Stimulated activated CD4-positive, alpha-beta T cell treated with anti-CD3 and anti-CD28 coated beads, TNF-alpha, amount 100 ng/mL, for 48 hours (primary cell): ENCODE measurements at places on chromosomes 16 and 17.
A peak's percentile ranks its signal among the peaks of the same experiment; 100 is the strongest.

DNA sequence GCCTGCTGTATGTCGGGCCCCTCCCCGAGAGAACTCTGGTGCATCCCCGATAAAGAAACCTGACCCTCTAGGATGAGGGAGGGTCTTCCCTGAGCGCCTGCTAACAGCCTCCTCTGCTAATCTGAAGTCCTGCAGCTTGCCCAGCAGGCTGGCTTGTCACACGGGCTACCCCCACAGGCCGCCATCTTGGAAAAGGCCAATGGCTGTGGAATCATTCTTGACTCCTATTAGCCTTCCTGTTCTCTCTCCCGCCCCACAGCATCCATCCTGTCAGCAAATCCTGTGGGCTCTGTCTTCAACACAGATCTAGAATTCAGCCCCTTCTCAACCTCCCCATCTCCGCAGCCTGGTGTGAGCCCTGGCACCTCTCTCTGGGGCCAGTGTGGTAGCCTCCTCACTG lies 12.0 kb downstream of the IL4R start:
- no peak for DNase-seq

GRCh38 chr17:83199500-83200201 lies 120.2 kb downstream of the METRNL start:
- DNase-seq = peak; percentile 67

DNA sequence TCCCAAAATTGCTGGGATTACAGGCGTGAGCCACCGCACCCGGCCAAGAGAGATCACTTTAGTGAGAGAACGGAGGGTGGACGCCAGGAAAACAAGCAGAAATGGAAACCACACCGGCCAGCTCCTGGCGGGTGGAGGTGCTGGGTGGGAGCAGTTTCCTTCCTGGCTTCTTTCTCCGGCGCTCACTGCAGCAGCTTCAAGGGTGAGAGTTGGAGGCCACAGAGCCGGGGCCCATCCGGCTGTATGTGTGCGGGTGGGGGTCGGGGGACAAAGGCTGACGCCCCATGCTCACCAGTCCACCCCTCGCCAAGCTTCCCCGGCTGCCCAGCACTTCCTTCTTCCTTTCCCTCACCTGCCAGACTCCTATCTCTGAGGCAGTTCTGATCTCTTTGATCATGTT lies 13.5 kb upstream of the BHLHA9 start:
- no peak for DNase-seq

DNA sequence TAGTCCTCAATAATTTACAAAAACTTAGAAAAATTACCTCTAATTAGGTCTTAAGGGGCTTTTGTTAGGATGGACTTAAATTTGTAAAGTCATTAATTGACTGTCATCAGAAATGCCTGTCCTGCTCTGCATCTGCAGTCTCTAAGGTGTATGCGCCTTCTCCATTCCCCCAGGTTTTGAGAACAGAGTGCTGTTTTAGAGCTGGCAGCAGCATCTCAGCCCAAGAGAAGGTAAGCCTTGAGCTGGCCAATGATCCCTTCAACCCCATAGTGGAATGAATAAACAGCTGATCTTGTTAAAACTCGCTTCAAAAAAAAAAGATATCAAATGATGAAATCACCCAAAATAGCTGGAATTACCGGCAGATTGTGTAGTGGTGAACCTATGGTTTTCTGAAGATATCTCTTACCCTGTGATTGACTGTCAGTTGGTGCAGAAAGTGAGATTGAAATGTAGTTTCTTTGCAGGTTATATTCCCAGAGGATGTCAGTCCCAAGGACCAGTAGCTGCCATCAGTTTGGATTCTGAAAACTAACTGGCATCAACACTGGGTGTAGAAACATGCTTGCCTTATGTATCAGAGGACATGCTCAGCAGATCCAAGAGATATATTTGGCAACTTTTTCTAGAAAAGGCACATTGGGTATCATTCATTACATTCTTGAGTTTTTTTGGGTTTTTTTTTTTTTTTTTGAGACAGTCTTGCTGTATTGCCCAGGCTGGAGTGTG lies 25.7 kb downstream of the TRPV2 start:
- no peak for DNase-seq

DNA sequence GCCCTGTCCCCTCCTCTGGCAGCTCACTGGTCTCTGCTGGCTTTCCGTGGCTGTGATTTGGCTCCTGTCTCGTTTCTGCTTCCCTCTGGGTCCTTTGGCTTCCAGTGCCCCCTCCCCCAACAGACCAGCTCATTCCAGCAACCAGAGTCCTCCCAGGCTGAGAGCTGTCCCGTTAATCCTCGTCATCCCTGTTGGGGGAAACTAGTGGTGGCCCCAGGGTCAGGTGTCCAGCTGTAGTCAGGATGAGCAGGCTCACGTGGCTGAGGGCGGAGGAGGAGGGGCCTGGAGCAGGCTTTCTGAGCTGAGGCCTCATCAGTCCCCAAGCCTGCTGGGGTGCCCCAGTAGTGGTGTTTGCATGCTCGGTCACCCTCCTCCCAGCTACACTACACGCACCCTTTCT lies 10.7 kb upstream of the CBX4 start:
- no peak for DNase-seq

DNA sequence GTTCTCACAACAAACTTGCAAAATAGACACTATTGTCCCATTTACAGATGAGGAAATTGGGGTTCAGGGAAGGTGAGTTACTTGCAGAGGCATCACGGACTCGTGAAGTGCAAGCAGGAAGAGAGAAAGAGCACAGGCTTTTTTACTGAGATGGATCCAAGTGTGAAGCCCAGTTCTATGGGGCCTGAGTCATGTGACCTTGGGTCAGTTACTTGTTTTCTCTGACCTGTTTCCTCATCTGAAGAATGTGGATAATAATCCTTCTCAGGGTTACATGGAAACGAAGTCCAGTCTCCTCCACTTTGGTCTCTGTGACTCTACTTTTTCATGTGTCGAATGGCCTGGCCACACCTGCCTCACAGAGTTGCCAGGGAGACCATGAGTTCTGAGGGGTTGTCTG lies 134.4 kb downstream of the SPACA3 start:
- no peak for DNase-seq

DNA sequence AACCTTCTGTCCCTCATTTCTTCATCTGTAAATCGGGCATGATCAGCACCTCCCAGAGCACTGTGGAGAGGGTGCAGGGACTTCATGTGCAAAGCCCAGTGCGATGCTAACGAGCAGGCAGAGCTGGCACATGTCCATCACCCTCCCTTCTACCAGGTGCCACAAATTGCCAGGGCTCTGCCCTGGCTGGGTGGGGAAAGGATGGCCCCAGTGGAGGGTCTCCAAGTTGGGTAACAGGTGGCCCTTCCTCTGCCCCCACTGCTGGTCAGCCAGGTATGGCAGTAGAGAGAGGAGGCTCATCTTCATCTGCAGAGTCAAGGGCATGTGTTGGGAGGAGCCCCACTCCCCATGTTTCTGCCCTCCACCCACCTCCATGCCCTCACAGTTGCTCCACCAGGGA lies 61.5 kb upstream of the CDH5 start:
- DNase-seq = no peak

DNA sequence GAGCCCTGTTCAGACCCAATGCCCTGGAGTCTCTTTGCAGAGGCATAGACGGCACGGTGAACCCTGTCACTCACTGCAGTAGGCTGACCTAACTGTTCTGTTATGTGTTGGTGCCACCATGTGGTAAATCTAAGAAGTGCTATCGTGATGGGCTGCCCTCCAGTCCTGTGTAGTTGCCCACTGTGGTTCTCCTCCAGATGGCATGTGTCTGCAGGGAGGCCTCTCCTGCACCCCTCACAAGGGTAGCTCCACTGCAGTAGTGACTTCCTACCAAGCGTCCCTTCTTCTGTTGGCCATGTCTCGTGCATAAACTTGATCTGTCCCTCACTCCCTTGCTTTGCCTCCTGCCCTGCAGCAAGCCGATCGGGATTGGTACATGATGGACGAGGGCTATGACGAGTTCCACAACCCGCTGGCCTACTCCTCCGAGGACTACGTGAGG lies 5.8 kb downstream of the DHX38 start:
- DNase-seq = peak; percentile 8

DNA sequence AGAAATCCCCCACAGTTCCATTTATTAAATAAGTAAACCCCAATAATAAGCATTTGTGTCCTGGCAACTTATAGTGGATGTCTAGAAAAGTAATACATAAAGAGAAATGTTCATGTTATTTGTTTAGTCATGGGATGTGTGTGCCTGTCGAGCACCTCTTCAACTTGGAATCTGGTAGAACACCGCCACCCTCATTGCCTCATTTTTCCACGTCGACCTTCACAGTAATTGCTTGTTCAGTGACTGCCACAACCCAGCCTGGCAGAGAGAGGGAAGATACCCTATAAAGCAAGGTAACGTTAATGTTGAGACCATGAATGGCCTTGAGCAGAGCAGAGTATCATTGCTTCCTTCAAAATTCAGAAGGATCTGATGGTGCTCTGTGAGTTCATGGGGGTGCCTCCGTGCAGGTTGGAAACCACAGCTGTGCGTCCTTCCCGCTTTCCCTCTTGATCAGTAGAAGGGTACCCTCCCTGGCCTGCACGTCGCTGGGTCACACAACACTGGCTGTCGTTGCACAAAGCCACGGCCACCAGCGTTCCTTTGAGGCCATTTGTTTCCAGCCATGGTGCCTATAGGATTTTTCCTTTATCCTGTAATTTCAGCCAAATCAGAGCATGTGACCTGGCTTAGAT lies 3.7 kb upstream of the DNASE1 start:
- no peak for DNase-seq

GRCh38 chr16:82242201-82242600 lies 72.2 kb upstream of the MPHOSPH6 start:
- DNase-seq = no peak

DNA sequence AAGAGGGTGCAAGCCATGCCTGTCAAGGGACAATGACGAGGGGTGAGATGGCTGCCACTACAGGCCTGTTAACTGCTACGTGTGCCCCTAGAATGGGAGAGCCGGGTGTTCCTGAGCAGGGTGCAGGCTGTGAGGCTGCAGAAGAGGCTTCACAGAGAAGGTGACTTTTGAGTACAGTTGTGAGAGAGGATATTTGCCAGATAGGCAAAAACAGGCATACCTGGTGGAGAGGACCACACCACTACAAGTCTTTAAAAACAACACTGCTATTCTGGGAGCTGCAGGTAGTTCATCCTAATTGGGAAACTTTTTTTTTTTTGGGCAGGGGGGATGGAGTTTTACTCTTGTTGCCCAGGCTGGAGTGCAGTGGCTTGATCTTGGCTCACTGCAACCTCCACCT lies 50.7 kb upstream of the ICAM2 start:
- DNase-seq = no peak

GRCh38 chr17:46818316-46818928 lies at the start of gene WNT3:
WNT3 (minus strand) TSS chr17:46818692; CDS start chr17:46818597, 95 bp downstream.
- DNase-seq = peak; percentile 19

DNA sequence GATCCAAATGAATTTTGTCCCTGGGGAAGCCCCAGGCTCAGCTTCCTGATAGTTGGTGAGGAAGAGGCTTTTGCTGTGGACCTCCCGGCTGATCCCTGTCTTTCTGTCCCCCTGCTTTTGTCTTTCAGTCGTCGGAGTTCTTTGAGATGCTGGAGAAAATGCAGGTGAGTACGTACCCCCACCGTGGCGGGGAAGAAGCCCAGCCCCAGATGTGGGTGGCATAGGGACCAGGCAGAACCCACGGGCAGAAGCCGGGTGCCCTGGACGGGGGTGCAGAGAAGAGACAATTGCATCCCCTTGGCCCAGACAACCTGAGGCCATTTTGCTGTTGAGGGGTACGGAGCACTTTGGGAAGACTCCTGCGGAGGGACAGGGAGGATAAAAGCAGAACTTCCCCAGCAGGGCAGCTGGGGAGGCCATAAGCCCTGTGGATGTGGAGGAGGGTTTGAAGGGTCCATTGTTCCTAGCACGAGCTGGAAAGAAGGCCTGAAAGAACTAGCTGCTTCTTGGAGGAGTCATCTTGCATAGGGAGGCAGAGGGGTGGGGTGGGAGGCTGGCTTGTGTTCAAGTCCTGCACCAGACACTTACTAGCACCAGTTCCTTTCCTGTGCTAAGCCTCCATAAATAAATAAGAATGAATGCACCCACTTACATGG lies 105.6 kb downstream of the OR1D5 start:
- DNase-seq = no peak

DNA sequence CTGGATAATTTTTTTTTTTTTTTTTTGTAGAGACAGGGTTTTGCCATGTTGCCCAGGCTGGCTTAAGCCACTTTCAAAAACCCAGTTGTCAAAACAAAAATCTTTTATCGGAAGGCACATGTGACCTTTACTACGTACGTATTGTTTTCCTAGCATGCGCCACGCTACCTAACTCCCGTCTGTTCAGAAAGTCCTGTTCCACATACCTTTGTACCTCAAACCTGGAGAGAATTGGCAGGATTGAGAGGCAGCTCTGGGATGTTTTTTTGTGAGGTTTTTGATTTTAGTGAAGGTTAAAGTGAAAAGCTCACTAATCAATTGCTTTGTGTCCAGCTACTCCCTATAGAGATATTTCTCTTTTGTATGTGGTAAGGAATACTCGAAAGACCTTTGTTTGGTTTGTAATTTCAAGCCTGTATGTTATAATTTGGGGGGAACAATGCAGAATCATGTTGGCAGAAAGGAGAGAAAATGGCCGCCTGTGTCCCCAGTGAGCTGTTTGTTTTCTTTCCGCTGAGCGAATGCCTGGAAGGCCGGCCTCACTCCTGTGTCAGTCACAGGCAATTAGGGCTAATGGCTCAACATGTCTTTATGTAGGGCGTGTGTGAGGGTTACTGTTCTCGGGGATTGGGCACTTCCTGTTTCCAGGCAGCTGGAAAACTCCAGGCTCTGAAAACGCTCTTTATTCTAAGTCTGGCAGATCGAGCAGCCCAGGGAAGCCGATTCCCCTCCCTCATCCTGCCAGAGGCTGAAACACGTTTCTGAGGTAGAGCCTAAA lies 60.8 kb upstream of the CLEC18A start:
- no peak for DNase-seq

DNA sequence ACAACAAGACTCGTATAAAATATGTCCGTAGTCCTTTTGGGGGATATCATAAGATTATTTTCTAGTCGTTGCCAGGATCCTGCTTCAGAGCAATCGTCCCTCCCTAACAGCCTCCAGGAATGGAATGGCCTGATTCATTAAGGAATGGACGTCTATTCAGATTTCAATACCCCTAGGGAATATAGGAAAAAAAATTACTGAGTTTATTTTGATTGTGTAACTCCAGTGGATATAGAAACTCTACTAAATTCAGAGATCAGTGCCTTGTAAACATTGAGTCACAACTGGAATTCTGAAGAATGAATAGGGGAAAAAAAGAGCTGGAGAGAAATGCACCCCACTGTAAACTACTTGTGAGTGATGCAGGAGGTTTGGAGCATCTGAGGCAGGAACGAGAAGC lies 1171.5 kb upstream of the GOT2 start:
- DNase-seq = no peak

GRCh38 chr17:76007131-76007849 lies 6.6 kb downstream of the CDK3 start:
- no peak for DNase-seq

DNA sequence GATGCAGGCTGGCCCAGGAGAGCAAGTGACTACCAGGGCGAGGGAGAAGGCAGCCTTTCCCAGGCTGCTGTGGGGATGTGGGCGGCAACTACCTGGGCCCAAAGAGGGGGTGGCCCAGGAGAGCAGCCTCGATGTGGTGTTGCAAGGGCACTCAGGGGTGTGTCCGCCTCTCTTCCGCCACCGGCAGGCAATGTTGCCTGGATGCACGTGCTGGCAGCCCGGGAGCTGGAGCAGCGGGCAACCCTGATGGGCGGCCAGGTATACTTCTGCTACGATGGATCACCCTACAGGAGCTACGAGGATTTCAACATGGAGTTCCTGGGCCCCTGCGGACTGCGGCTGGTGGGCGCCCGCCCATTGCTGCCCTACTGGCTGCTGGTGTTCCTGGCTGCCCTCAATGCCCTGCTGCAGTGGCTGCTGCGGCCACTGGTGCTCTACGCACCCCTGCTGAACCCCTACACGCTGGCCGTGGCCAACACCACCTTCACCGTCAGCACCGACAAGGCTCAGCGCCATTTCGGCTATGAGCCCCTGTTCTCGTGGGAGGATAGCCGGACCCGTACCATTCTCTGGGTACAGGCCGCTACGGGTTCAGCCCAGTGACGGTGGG lies 2.7 kb downstream of the HSD3B7 start:
- no peak for DNase-seq
